ENCODE measurements at places on chromosomes 13 and 19.

- DNase-seq: no peak
Observed at GRCh38 chr13:107734891-107735625, 480.3 kb downstream of the LIG4 start.

DNA sequence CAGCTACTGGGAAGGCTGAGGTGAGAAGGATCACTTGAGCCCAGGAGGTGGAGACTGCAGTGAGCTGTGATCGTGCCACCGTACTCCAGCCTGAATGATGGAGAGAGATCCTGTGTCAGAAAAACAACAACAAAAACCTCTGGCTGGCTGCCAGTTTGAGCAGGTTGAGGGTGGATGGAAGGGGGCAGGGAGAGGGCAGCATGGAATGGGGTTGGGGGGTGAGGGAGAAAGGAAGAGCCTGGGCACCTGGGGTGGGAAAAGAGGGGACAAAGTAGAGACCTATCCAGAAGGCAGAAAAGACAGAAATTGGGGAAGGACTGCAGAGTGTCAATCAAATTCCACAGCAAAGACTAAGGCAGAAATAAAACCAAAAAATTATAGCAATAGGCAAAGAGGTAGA is 4.7 kb downstream of the SLC1A5 start:
- DNase-seq: no peak

GRCh38 chr13:20373861-20374260 is 141.7 kb upstream of the GJB6 start:
- no peak for DNase-seq

DNA sequence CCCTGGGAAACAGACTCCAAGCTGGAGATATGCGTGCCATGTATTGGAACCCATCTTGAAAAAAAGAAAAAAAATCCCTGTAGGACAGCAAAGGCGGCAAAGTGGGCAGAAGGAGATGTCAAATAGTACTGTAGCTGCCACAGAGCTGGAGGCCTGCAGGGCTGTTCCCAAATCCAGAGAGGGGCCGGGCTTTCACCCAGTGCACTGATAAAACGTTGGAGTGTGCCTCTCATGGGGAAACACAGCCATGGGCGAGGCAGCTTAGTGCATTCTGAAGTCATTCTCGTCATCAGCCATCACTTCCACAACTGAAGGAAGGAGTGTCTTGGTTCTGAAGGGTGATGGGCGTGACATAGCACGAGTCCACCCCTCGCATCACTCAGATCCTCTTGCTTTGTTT is 4.8 kb downstream of the SGCG start:
- no peak for DNase-seq

- no peak for DNase-seq
Observed at GRCh38 chr19:35194012-35194984, 34.2 kb downstream of the FAM187B start.

- DNase-seq: no peak
Observed at GRCh38 chr13:53137779-53138178, 109.2 kb downstream of the OLFM4 start.

DNA sequence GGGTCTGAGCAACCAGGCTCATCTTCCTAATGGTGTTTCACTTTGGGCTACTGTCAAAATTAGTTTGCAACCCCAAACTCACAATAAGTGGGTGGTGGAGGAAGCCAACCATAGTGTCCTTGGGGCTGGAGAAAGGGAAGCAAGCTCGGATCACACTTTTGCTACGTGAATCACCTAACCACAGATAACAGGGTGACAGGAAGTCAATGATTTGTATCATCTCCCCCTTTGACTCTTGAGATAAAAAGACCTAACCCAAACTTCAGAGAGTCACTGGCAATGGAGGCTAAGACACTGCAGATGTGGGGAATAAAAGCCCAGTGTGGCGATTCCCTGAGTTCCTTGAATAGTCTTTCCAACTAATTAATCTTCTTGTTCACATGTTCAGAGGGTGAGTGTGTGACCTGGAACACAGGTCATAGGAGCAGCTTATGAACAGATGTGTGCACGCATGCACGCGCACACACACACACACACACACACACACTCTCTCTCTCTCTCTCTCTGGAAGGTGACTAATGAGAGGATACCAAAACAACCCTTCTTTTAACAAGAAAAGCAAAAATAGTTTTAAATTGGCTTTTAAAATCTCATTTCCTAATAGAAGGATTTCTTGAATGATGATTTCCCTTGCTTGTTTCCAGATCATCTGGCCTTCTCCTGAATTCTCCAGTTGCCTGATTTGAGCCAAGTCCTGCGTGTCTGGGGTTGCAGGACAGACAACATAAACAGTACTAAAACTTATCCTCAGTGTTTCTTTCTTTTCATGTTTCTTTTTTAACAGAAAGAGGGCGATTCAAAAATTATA is 21.2 kb upstream of the DOCK9 start:
- no peak for DNase-seq

DNA sequence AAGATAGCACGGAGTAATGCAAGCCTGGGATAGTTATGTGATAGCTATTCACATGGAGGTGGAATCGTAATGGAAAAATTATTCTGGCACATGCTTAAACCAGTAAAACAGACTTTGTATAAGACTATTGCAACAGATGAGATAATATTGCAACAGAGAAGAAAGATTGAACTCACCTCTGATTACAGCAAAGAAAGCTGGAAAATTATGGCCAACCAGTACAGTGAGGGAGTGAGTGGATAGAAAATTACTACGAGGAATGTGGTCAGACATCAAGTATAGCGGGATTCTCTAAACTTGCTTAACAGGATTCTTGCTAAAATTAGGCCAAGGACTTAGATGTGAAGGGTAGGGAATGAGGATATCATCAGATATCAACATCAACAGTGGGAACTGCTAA is 397.6 kb upstream of the KLHL1 start:
- DNase-seq: no peak

DNA sequence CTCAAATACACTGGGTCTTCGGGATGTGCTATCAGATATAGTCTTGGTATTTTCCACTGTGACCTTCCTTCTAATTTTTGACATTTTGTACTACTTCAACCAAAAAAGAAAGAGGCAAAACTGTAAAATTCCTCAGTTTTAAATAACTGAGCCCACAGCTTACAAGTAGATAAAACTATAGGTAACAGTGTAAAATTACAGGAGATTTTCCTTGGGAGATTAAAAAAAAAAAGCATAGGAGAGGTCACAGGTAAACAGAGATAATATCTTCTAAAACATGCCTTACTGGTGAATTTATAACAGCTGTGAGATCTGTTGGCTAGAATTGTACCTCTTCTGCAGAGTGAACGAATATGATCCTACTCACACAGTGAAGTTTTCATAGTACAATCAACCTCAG is 7.1 kb downstream of the ZC3H13 start:
- no peak for DNase-seq

- DNase-seq: peak; percentile 47
Observed at GRCh38 chr13:101917833-101918661, 465.6 kb downstream of the ITGBL1 start.

DNA sequence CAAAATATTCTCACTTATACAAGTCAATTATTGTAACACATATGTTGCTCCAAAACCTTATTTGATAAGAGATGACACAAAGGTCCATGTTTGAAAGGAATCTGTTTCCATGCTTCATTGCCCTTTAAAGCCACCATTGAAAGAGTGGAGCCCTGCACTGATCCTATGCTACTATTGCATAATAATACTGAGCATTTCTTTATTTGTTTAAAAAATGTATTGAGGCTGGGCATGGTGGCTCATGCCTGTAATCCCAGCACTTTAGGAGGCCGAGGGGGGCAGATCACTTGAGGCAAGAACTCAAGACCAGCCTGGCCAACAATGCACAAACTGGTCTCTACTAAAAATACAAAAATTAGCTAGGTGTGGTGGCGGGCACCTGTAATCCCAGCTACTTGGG is 178.8 kb upstream of the STARD13 start:
- DNase-seq: no peak

DNA sequence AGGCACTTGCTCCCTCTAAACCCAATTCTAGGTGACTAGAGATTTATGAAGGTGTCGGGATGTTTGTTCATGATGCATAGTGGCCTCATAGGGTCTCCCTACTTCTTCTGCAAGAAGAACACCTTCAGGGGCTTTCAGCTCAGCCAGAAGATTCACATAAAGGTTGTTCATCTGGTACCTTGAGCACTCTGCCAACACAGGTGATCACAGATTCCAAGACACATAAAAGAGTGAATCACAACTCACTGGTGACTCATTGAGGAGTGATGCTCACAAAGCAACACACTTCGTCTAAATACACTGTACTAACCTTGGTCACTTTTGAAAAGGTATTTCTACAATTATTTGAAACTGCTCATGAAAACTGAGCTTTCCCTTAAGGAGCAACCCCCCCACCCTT is 6.8 kb upstream of the ZNF324 start:
- DNase-seq: no peak

DNA sequence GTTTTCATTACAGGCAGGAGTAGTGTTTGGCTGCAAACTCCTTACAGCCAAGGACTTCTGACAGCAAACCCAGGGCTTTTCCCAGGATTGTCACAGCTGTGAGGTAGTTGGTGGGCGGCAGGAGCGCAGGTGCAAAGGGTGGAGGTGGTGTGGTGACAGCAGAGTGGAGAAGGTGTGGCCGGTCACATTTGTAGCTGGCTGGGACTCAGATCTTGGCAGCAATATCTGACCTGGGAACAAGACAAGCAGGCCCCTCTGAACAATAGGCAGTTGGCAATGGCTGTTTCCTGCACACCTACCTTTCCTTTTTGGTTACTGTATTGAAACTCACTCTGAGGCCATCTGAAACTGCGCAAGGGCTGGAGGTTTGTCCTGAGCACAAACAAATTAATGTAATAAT is 327.3 kb downstream of the COG6 start:
- no peak for DNase-seq
